ENCODE measurements at places on chromosomes 7 and 10.

DNA sequence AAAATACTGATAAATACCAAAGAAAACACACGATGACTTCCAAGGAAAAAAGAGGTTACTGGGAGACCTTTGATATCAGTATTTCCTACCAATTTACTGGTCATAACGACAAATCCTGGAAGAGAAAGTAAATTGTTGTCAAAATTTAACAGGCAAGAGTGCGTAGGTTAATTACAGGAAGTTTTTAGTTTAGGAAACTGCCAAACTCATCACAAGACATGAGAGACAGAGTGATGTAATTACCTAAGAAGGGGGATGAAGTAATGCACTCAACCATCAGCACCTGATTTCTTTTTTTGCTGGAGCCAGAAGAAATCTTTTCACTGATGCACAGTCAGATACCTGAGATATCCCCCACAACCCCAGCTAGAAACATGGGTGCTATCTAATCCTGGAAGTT is 16.8 kb downstream of the MACC1 start:
- no peak for DNase-seq

DNA sequence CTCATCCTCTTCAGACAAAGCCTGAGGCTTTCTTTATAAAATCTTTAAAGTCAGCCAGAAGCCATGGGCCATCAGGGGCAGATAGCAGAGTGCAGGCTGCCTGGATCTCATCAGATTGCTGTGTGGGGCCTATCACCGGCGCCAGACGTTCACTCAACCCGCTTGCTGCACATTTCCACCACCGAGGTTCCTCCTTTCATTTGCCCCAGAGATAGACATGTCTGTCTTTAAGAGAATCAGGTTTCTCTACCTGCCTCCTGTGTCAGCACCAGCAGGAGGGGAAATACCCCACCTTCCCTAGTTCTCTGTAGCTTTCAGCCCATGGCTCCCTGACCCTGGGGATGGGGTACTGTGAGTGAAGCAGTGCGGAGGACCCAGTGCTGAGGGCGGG is 22.0 kb downstream of the SLC18A2 start:
- DNase-seq = no peak

GRCh38 chr10:50529660-50530059 is 94.1 kb downstream of the SGMS1 start:
- no peak for DNase-seq

DNA sequence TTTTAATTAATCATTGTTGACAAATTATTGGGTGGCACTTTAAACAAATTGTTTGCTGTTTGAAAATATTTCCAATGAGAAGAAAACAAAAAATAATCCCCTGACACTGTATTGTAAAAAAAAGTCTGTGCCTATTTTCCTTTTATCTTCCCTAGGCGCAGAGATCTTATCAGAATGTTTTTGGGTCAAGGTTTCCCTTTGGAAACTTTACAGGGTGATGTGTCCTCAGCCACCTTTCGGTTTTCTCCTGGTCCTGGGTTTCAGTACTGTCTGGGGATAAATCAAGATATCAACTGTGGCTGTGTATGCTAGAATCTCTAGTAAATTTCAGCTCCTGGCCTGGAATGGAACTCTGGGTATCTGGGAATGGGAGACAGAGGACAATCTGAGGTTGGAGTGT is 1.4 kb downstream of the ZNF107 start:
- DNase-seq = no peak

DNA sequence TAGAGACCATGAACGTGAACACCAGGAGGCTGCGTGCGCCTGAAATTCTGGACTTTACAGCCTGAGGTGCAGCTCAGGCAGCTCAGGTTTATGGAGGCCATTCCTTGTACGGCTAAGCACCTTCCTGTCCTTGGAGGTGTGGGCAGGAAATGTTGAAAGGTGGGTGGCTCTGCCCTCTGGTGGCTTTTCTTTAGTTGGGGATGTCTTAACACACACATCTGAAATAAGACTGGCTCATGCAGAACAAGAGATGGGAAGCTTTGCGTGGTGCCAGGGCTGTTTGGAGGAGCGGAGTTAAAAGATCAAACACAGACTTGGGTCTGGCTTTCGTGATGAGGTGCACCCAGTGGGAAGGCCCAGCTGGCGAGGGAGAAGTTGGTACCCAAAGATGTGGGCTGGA is 64.1 kb downstream of the DOCK1 start:
- DNase-seq = peak; percentile 7

DNA sequence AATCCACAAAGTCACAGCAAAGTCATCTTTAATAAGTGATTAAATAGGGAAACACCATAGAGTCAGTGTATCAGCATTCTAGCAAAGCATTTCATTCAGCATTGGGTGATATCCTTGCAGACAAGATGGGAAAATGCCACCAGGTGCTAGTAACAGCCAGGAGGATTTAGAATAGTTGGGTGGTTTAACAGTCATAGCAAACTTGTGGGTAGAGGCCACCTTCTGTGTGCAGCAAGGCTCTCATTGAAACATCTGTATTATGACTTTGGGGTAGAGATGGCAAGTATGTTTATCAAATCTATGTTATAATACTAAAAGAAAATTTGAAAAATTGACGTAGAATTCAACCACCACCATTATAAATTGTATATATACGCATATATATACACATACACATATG is 26.4 kb upstream of the ADO start:
- no peak for DNase-seq

DNA sequence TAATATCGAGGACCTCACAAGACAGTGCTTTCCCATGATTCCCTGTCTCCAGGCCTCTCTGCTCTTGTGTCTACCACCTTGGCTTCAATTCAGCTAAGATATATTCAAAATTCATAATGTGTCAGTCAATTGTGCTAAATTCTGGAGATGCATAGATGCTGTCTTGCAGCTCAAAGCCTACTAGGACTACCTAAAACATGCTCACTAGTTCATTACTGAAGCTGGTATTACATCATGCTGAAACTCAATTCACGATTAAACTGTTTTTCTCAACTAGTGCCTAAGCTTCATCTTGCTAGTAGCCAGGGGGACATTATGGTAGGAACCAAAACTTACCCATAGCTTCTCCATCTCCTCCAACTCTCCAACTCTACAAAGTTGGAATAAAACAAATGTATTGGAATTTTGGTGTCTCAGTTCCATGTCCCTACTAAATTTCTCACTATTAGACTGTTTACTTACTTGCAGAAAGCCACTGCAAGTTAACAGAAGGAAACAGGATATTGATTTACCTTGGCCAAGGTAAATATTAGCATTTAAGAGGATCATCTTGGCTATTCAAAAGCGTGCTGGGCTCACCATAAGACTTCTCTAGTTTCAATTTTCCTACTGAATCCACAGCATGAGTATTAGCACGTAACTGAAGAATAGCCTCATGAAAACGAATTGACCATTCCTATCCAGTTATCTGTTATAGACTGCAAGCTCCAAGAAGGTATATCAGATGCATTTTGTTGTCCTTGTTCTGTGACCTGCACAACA is 53.6 kb downstream of the CREB3L2 start:
- DNase-seq = no peak

GRCh38 chr10:119131512-119132240 is 27.8 kb downstream of the DENND10 start:
- no peak for DNase-seq

Measured in prostate gland (tissue), 2 donors.